ENCODE measurements at places on chromosomes 6 and 20.

DNA sequence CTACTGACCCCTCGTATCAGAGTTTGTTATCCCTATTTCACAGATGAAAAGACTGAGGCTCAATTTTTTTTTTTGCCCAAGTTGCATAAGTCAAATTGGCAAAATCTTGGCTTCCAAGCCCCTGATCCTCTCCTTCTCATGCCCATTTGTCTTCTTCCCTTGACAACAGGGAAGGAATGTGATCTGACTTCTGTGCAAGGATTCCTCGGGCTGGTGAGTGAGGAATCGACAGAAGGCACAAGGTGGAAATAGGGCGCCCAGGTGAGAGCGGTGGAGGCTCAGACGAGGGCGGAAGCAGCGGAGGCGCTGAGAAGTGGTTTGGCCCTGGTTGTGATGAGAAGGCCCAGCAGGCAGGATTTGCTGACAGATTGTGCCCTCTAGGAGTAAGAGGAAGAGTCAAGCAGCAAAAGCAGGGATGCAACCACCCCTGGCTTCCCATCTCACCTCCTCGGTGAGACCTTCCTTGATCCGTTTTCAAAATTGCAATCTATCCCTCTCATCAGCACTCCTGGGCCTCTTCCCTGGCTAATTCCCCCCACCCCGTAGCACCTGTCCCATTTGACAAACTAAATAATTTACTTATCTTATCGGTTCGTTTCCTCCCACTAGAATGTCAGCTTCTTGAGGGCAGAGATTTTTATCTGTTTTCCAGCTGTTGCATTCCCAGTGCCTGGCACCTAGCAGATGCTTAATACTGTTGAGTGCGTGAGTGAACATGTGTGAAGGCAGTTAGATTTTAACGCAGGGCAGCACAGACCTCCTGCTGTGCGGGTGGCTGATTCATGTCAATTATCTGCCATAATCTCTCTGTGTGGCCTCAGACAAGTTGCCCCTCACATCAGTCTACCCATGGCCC, 3.7 kb upstream of the SIRPA start:
- no peak for DNase-seq

DNA sequence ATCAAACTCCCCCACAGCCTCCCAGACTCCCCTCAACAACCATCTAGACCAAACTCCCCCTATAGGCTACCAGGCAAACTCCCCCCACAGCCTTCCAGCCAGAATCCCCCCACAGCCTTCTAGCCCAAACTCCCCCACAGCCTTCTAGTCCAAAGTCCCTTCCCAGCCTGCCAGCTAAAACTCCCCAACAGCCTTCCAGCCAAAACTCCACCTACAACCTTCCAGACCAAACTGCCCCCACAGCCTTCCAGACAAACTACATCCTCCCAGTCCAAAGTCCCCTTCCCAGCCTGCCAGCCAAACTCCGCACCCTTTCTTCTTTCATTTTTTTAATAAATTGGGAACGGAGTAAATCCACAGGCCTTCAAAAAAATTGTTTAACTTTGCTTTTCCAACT, 37.4 kb upstream of the SYNDIG1 start:
- DNase-seq = no peak

GRCh38 chr6:27720607-27721580, 191.3 kb downstream of the OR2B2 start:
- DNase-seq = no peak

GRCh38 chr6:110448846-110449540, 27.4 kb downstream of the SLC22A16 start:
- no peak for DNase-seq

GRCh38 chr6:105401247-105402089, 1.4 kb downstream of the PREP start:
- DNase-seq = no peak

DNA sequence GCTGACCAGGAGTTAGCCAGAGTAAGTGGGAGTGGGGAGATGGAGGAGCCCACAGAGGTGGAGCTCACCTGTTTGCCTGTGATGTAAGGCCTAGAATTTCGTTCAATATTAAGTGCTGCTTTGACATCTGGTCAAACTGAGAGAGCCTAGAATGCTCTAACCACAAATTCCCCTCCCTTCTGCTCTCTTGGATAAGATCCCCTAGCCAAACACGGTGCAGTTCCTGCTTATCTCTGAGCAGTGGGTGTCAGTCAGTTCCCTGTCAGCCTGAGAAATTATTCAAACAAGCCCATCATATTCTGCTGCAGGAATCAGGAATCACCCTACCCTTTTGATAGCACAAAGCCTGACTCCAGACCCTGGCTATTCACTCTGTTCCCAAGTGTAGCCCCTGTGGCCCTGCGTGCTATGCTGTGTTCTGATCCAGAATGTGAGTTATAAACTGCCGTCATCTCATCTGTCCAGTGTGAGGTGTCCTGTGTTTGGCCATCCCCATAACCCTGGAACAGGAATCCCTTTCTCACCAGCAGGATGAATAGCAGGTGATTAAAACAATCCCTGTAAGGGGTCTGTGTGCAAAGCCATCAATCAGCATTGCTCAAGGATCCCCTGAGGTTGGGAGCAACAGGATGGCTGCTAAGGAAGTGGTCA, 31.8 kb upstream of the ZNF133 start:
- DNase-seq = no peak

GRCh38 chr6:33607126-33607783, 13.9 kb upstream of the ITPR3 start:
- no peak for DNase-seq

DNA sequence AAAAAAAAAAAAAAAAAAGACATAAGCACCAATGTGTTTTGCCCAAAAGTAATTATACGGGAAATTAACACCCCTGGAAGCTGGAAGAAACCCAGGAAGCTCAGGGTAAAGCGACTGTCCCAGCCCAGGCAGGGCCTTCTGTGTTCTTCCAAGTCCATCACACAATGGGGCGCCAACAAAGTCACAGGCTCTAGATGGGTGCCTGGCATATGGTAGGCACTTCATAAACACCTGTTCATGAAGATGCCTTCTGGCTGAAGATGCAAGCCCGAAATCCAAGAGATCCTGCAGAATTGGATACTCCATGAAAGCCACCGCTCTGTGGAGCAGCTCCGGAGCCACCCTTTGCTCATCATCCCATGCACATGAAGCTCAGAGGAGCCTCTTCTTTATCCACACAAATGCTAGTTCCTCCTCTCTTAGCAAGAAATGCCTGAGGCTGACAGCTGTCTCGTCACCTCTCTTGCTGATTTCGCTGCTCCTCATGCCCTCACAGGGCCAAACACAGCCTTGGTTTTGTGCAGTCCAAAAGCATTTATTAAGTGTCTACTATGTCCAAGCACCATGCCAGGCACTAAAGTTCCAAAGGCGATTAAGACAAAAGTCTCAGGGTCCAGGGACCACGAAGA, 76.6 kb downstream of the TRERF1 start:
- no peak for DNase-seq

- DNase-seq = no peak
Measured at GRCh38 chr6:152727507-152727906, 23.1 kb upstream of the VIP start.

GRCh38 chr20:54179946-54180345, 6.2 kb upstream of the CYP24A1 start:
- no peak for DNase-seq

DNA sequence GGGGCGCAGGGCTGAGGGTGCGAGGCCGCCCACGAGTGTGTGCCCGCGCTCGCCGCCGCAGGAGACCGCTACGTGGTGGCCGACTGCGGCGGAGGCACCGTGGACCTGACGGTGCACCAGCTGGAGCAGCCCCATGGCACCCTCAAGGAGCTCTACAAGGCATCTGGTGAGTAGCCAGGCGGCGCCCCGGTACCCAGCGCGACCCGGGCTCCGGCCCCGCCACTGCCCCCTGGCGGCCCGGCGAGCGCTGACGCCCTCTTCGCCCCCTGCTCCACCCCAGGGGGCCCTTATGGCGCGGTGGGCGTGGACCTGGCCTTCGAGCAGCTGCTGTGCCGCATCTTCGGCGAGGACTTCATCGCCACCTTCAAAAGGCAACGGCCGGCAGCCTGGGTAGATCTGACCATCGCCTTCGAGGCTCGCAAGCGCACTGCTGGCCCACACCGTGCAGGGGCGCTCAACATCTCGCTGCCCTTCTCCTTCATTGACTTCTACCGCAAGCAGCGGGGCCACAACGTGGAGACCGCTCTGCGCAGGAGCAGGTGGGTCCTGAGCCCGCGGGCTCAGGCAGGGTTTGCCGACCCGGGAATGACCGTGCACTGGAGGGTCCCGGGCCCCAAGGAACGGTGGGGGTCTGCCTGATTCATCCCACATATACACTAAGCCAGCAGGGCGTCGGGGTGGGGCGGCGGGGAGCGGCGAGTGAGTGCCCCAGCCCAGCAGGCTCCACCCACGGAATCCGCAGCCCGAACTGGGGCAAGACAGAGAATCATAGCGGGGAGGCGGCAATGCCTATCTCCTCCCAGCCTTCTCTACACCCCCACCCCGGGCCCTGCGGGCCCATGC, 17.4 kb downstream of the HSPA12B start:
- no peak for DNase-seq

DNA sequence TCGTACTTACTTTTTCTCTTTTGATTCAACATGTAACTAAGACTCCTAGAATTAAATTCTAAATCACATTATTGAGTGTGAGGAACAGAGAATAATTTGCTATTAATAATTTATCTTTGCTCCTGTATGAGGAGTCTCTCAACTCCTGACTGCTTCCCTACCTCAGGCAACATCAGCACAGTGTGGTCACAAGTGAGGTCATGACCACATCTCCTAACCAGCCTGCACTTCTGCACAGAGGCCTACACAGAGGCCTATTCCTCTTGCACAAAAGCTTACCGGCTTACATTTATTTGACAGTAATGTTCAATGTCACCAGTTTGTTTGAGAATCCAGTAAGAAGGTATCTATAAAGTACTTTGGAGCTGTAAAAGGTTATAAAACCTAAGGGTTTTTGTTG, 637.4 kb upstream of the MARCKS start:
- no peak for DNase-seq

GRCh38 chr20:50111120-50111828, 1.7 kb downstream of the UBE2V1 start:
- DNase-seq = no peak

DNA sequence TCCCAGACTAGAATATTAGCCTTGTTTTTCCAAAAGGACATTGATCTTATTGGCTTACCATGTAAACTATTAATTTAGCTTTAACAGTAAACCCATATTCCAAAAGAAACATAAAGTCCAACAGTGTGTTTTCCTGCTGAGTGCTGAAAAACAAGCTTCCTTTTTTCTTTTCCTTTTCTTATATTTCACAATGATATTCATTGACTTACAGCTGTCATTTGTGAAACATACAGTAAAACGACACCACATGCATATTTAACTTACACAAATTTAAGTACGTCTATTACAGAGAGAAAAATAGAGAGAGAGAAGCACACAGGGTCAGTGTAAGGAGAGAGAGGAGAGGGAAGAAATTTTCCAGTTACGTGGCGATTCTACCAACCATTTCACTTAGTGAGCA, 543.9 kb upstream of the JARID2 start:
- no peak for DNase-seq

GRCh38 chr6:90220273-90220672, 76.4 kb downstream of the BACH2 start:
- no peak for DNase-seq

GRCh38 chr6:98579941-98580340, 254.4 kb upstream of the POU3F2 start:
- DNase-seq = no peak

- no peak for DNase-seq
Measured at GRCh38 chr6:3408665-3409064, 48.2 kb downstream of the SLC22A23 start.

GRCh38 chr20:34388000-34388399, 24.9 kb downstream of the ITCH start:
- DNase-seq = no peak

GRCh38 chr20:3223994-3224680, 14.8 kb downstream of the ITPA start:
- no peak for DNase-seq

- no peak for DNase-seq
Measured at GRCh38 chr6:170285482-170285881, 5.4 kb downstream of the DLL1 start.

DNA sequence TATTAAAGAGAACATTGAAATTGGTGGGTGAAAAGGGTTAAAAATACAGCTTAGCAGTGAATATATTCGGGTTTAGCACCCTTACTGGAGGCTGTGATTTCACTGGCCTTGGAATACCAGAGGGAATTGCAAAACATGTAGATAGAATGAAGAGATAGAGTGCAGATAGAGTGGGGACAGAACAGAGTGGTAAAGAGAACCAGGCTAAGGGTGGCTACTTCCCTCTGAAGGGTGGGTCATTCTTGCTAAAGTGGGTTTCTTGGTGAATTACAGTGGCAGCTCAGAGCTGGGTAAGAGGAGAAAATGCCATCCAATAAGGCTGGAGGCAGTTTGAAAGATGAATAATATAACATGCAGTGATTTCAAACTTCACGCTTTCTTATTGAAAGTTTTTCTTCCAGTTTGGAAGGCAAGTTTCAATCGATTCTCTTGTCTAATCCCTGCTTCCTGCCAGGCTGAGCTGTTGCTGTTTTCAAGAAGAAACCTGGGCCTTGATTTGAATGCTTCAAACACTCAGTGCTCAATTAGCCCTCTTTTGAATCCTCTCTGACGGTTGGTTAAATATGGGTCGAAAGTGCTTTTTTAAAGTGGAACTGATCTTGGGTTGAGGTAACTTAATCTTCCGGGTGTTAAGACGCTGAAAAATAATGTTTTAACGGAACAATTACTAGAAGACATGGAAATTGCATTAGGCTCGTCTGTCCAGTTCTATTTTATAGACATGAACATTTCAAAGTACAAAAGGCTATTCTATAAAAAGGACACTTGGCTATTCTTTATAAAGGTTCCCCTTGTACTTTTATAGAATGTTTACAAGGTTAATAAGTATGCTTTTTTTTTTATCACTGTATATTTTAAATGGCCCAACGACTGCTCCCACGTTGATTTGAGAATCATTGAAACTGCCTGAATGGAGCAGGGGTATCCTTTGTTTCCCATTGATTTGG, 203.3 kb downstream of the BCAS1 start:
- DNase-seq = no peak

DNA sequence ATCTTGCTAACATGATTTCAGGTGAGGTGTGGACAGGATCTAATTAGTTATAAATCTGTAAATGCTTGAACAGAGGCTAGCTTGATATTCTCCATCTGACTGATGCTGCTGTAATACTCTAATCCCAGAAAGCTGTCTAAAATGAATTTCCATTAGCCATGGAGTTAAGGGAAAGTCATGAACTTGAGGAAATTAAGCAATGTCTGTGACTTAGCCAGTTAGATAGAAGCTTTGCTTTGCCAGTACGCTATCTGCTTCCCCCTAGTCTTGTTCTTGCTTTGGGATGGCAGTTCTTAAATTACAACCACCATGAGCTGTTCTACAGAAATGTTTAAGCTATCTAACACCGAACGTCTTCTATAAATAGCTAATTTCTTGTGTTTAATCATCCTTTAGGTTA, 195.7 kb downstream of the PRL start:
- DNase-seq = no peak

DNA sequence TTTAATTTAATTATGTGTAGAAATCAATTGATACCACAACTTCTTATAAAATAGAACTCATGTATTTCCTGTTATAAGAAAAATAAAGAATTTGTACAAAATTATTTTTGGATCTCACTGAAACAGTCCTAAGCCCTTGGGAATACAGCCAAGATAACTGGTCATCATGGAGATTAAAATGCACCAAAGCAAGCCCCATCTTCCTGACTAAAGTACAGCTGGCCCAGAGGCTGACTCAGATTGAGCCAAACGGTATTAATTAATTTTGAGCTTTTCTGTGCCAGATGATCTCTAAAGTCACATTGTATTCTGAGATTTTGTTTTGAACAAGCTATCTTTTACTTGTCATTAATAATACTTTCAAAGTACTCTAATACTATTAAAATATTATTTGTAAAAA, 978.5 kb downstream of the TBC1D32 start:
- DNase-seq = no peak

GRCh38 chr20:20637998-20638725, 74.3 kb downstream of the RALGAPA2 start:
- DNase-seq = no peak

Measured in stimulated activated CD8-positive, alpha-beta memory T cell treated with anti-CD3 and anti-CD28 coated beads, Interleukin-12 subunit alpha, Interleukin-12 subunit beta, amount 100 ng/mL, for 1 hour (primary cell).